Stimulated activated CD4-positive, alpha-beta T cell treated with anti-CD3 and anti-CD28 coated beads, Interleukin-4, amount 100 ng/mL, for 24 hours (primary cell): ENCODE measurements at places on chromosomes 2 and 18.

DNA sequence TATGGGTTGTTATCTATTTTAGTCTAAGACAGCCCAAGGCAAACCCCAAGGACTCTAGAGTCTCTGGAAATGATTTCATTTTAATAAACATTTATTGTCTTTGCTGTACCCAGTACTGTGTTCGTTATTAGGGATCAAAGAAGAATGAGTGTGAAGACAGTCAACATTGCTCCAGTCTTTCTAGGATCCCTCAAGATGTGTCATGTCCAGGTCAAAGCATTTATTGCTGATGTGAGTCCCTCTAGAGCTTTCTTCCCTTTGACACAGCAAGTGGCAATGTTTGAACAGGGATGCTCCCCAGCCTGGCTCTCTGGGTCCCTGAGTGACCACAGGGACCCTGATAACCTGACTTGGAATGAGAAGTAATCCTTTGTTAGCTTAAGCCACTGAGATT, 123.1 kb upstream of the STK17B start:
- no peak for DNase-seq

DNA sequence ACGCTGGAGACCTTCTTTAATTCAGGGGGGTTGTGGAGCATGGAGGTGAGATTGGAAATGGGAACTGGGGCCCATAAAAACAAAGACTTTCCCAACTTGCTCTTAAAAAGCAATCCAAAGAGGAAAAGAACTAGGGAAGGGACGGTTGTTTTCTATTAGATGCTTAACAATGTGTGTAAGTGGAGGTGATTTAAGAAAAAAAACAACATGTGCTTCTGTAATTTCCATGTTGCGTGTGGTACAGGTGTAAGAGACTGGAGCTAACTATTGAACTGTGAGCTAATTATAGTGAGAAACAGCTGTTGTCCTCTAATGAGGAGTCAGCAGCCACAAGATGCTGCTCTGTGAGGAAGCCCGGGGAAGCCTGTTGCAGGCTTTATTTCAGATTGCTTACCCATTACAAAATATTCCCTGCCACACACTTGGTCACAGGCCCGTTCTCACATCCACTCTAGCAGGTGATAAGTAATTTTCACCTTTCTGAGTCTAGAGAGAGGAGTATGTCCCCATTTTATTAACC, 280.6 kb upstream of the PARD3B start:
- no peak for DNase-seq

- DNase-seq = no peak
Measured at GRCh38 chr18:44123743-44124142, 556.9 kb upstream of the SETBP1 start.

- DNase-seq = no peak
Measured at GRCh38 chr18:44889111-44889510, 208.4 kb downstream of the SETBP1 start.

DNA sequence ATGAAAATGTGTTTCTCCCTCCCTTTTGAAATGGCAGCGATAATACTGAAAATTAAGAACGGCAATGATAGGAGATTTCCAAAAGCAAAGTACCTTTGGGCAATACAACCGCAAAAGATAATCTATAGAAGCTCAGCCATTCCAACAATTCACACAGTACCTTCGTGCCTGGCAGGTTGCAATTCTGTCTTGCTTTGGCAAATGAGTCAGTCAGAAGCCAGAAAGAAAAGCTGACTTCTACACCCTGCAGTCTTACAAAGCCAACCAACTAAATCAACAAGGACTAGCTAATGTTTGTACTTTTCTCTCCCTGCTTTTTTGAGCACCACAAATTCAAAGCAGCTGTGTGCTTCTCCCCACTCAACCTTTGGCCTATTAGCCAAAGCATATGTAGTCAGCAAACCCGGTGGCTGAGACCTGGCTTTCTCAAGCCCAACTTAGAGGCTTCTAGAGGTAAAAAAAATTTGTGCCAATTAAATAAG, 25.7 kb upstream of the ID2 start:
- no peak for DNase-seq

- no peak for DNase-seq
Measured at GRCh38 chr2:170313992-170314348, 136.0 kb downstream of the MYO3B start.

DNA sequence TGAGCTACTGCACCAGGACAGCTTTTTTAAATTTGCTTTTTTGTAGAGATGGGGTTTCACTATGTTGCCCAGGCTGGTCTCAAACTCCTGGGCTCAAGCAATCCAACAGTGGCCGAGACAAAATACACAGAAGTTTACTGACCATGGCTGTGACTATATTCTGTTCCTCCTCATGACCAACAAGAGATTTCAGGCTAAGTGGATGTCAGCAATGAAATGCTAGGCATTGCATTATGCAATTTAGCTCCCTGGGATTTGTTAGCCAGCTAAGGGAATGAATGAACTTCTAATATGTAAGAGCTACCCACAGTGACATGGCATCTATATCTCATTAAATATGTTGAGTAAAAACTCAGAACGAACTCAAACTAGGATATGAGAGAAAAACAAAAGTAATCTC, 81.9 kb upstream of the MBOAT2 start:
- no peak for DNase-seq

DNA sequence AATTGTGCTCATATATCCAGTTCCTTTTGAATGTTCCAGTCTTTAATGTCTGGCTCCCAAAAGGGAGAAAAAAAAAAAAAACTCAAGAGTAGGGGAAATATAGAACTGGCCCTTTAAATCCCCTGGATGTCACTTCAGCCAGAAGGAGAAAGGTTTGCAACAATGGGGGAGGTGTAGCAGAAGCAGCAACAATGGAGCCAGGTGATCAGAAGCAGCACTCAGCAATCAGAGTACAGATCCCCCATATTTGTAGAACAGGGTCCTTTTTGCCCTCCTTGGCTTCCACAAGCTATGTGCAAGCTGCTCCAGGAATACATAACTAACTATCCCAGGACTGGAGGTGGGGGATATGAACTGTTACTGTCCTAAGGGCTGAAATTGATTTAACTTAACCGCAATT, 25.8 kb upstream of the ZNF397 start:
- DNase-seq = no peak

GRCh38 chr2:170408461-170409163, 230.7 kb downstream of the MYO3B start:
- no peak for DNase-seq
